ENCODE measurements at places on chromosomes 5 and 9.
A peak's percentile ranks its signal among the peaks of the same experiment; 100 is the strongest.

DNA sequence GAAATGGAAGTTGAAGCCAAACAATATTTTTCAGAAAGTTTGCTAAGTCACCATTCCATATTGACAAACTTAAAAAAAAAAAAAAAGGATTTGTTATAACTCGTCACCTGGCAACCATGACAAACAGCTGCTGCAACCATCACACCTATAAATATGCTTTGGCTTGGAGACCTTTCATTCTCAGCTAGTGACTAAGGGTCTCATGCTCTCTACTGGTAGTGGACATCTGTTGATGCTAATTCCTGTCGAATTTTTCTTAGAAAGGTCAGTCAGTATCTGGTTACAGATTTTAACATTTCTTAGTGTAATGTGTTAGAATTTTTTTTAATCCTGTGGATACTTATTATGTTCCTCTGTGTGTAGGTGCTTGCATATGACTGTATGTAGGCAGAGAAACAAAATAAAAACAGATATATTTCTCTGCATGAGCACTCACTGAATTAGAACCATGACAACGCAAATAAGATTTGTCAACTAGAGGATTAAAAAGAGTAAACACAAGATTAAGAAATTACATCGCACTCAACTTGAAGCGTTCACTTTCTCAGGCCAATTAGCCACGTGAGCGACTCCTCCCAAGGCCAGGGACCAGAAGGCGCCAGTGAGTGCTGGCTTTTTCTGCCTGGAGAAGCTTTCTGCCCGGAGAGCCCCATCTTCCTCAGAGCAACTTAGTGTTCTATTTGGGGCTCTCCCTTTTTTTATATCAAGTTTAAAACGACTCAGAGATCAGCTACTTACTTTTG is 27.0 kb upstream of the ZNF622 start:
- no peak for DNase-seq

DNA sequence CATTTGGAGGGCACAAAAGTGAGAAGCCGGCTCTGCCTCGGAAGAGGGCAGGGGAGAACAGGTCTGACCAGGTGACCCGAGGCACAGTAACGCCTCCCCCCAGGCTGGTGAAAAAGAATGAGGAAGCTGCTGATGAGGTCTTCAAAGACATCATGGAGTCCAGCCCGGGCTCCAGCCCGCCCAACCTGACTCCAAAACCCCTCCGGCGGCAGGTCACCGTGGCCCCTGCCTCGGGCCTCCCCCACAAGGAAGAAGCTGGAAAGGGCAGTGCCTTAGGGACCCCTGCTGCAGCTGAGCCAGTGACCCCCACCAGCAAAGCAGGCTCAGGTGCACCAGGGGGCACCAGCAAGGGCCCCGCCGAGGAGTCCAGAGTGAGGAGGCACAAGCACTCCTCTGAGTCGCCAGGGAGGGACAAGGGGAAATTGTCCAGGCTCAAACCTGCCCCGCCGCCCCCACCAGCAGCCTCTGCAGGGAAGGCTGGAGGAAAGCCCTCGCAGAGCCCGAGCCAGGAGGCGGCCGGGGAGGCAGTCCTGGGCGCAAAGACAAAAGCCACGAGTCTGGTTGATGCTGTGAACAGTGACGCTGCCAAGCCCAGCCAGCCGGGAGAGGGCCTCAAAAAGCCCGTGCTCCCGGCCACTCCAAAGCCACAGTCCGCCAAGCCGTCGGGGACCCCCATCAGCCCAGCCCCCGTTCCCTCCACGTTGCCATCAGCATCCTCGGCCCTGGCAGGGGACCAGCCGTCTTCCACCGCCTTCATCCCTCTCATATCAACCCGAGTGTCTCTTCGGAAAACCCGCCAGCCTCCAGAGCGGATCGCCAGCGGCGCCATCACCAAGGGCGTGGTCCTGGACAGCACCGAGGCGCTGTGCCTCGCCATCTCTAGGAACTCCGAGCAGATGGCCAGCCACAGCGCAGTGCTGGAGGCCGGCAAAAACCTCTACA is 11.8 kb downstream of the QRFP start:
- no peak for DNase-seq

- DNase-seq: no peak
Observed at GRCh38 chr9:100927763-100928162, 100.8 kb upstream of the PLPPR1 start.

GRCh38 chr5:13809921-13810320 is 134.6 kb downstream of the DNAH5 start:
- no peak for DNase-seq

DNA sequence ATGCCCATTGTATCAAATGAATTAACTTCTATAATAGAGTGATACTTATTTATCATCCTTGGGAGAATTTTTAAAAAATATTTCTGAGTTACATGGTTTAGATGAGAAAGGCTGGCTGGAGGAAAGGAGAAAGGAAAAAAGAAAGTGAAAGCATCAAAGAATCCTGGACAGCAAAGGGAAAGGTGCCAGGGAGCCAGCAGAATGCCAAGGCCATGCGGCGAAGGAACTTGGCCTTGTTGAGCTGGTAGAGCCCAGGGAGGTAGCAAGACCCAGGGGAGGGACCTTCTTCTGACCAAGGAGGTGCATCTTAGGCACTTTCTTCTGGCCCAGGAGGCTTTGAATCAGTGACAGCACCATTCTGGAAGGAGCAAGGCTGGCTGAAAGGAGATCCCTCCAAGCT is 240.5 kb downstream of the ENC1 start:
- DNase-seq: no peak

DNA sequence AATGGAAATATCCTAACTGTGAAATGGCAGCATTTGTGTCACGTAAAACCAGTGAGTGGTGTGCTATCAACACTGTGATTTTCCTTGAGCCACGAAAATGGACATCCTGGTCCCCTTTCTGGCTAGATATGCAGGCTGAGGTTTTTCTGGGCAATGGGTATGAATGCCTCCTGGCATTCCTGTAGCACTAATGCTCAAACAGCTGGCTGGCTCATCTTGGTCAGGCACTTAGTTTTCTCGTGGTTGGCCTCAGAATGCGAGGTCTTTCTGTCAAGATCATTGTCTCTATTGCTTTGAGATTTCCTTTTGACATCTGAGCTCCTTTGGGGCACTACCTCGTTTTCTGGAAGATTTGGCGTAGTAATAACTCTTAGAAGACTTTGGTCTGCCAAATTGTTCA is 15.6 kb downstream of the SLC1A3 start:
- no peak for DNase-seq

GRCh38 chr5:172506251-172506650 is 51.9 kb upstream of the SH3PXD2B start:
- DNase-seq: peak; percentile 6
